AG08395 (cell line): ENCODE measurements at places on chromosomes 13 and 19.

DNA sequence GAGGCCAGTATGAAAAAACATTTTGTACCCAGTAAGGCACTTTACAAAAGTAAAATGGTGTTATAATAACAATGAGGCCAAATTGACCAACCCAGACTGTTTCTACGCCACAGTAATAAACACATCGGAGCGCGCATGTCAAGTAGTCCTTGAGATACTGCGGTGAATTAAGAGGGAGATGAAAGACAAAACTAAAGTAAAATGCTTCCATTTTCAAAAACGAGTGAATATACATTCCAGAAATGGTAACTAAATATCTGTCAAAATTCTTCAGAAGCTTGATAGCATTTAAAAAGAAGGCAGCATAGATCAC lies 19.0 kb downstream of the N4BP2L1 start:
- DNase-seq, result no peak

DNA sequence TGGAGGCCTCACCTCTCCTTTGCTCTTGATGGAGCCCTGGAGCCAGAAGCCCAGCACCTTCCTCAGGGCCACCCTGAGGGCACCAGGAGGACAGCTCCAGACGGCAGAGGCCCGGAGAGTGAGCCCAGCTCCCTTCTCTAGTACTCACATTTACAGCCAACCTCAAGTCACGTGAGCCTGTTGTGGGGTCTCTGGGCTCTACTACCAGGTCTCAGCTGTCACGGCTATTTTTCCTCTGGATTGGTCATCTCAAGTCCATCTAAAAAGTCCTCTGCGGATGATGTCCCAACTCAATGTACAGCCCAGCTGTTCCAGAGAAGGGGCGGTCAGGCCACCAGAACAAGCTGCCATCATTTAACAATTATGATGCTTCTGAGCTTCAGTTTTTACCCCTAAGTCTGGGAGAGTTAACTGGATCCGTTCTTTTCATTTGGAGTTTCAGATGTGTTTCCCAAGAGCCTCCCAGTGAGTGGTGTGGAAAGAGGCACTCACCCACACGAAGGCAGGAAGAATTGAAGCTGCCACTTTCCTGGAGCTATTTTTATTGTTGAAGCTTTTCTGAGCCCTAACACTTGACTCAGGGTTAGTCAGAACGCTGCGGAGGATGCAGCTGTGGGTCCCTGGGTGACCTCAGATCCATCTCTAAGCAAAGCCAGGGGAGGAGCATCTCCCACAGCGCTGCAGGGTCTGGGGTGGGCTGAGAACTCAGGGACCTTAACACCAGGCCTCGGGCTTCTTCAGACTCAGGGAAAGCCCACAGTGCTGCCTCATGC lies 143.5 kb upstream of the UBL3 start:
- DNase-seq, result peak; percentile 79

DNA sequence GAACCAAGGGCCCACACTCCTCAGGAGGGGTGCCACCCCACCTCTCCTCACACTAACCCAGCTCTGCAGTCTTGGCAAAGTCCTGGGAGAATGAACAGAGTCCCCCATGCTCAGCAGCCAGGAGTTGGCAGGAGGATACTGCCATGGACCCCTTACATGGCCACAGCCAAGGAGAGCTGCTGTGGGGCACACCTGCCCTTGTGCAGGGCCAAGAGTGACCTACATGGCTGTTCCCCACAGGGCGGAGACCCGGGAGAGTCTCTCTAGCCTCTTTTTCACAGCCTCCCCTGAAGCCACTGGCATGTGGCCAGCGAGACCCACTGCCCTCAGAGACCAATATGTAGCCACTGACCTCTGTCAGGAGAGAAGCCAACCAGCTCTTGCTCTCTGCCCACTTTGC lies 45.9 kb upstream of the VSTM2B start:
- DNase-seq, result no peak

GRCh38 chr19:10915130-10916091 lies 13.0 kb downstream of the YIPF2 start:
- peak; percentile 96 for DNase-seq

DNA sequence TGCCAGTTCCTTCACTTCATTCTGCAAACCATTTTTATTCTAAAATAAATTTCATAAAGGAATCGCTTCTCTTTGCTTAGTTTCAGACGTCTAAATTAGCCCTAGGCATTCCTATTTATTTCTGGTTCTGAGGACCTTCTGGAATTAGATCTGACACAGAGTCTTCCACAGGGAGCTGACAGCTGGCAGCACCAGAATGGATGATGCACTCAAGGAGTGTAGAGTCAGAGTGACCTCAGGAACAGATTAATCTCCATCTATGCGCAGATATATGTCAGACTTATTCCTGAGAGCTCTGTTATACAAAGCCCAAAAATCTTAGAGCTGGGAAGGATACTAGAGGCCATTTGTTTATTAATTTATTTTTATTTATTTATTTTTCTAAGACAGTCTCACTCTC lies 450.8 kb downstream of the HS6ST3 start:
- no peak for DNase-seq

DNA sequence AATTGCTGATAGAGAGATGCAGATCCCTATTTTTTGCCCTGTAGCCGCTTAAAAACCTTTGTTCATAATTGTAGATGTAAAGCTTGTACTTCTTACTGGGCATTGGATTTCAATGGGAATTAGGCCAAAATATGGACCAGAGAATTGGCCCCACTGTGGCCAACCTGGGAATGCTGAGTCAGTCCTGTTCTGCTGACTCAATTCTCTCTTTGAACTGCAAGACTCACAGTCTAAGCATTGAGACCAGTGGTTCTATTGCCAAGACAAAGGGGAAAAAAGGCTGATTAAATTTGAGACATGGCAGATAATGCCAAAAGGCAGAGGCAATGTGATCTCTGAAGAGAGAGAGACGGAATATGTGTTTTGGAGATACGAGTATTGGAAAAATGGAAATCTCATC lies 72.5 kb upstream of the UBL3 start:
- DNase-seq, result peak; percentile 61

DNA sequence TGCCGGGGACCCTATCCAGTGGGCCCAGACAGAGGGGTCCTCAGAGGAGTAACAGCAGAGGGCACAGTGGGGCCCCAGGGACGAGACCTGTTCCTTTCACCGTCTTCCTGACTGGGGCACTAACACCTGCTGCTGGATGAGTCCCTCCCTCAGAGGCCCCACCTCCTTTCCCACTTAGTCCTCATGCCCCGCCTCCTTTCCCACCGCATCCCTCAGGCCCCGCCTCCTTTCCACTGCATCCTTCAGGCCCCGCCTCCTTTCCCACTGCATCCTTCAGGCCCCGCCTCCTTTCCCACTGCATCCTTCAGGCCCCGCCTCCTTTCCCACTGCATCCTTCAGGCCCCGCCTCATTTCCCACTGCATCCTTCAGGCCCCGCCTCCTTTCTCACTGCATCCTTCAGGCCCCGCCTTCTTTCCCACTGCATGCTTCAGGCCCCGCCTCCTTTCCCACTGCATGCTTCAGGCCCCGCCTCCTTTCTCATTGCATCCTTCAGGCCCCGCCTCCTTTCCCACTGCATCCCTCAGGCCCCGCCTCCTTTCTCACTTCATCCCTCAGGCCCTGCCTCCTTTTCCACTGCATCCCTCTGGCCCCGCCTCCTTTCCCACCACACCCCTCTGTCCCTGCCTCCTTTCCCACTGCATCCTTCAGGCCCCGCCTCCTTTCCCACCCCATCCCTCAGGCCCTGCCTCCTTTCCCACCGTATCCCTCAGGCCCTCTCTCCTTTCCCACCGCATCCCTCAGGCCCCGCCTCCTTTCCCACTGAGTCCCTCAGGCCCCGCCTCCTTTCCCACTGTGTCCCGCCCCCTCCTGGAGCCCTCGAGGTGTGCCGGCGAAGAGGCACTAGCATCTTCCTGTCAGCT lies 6.7 kb downstream of the SPPL2B start:
- no peak for DNase-seq

- DNase-seq, result peak; percentile 26
These were observed 533 bp downstream of the ZNF544 start for GRCh38 chr19:58229255-58229639.

GRCh38 chr13:24995225-24995804 lies 100.6 kb upstream of the PABPC3 start:
- peak; percentile 75 for DNase-seq

DNA sequence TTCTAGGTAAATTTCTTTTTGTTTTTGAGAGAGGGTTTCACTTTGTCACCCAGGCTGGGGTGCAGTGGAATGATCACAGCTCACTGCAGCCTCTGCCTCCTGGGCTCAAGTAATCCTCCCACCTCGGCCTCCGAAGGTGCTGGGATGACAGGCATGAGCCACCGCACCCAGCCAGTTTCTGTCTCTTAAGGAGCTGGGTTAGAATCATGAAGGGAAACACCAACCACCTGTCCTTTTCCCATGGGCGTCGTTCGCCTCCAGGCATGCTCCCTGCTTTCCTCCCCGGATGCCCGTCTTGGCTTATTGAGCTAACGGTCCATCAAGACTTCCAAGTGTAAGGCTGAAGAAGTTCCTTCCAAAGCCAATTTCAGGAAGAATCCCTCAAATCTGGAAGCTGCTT lies 85.9 kb downstream of the SOX1 start:
- no peak for DNase-seq

- DNase-seq, result peak; percentile 24
These were observed 101.8 kb upstream of the MBNL2 start for GRCh38 chr13:97120346-97120745.
